ENCODE measurements at places on chromosomes 4 and X.

- no peak for DNase-seq
Measured at GRCh38 chr4:142850478-142850877, 4.4 kb upstream of the INPP4B start.

GRCh38 chr4:97396097-97396496 lies 747.2 kb downstream of the STPG2 start:
- no peak for DNase-seq

DNA sequence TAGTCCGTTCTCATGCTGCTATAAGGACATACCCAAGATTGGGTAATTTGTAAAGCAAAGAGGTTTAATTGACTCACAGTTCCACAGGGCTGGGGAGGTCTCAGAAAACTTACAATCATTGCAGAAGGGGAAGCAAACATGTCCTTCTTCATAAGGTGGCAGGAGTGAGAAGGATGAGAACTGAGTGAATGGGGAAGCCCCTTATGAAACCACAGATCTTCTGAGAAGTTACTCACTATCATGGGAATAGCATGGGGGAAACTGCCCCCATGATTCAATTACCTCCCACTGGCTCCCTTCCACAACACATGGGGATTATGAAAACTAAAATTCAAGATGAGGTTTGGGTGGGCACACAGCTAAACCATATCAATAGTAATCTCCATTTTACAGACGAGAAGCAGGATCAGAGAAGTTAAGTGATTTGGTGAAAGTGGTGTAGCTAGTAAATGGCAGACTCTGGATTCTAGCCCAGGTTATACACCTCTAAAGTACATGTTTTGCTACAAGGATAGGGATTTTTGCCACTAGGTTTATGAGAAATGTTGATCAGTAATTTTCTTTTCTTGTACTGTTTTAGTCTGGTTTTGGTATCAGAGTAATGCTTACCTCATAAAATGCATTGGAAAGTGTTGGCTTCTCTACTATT lies 47.3 kb upstream of the C1GALT1C1 start:
- DNase-seq, result no peak

GRCh38 chr4:105971036-105971435 lies 75.8 kb downstream of the NPNT start:
- DNase-seq, result no peak

- DNase-seq, result no peak
Measured at GRCh38 chr4:88623097-88623496, 30.8 kb downstream of the HERC3 start.

GRCh38 chr4:149345424-149345823 lies 470.2 kb downstream of the IQCM start:
- DNase-seq, result no peak

DNA sequence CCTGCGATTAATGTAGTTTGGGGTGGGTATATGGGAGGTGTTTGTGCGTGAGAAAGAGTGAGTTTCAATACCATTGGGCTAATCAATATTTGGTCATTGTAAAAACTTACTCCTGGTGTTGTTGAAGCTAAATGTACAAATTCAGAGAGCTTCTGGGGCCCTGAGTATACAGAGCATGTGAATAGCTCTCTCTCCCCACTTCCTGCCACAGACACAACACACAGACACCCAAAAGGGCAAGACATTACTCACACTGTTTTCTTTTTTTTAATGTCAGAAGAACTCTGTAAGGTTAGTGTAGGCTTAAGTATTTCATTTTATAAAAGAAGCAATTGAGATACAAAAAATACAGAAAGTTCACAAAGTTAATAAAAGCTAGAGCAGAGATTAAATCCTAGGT lies 151.3 kb upstream of the KCNIP4 start:
- no peak for DNase-seq

- DNase-seq, result no peak
Measured at GRCh38 chr4:127604949-127605709, 27.6 kb upstream of the INTU start.

DNA sequence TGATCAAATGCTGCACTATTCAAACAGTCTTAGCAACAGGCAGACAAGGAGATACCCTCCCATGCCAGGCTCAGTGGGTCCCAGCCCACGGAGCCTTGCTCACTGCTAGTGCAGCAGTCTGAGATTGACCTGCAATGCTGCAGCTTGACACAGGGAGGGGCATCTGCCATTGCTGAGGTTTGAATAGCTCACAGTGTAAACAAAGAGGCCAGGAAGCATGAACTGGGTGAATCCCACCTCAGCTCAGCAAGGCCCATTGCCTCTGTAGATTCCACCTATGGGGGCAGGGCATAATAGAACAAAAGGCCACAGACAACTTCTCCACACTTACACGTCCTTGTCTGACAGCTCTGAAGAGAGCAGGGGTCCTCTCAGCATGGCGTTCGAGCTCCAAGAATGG lies 26.6 kb upstream of the ZXDB start:
- no peak for DNase-seq

DNA sequence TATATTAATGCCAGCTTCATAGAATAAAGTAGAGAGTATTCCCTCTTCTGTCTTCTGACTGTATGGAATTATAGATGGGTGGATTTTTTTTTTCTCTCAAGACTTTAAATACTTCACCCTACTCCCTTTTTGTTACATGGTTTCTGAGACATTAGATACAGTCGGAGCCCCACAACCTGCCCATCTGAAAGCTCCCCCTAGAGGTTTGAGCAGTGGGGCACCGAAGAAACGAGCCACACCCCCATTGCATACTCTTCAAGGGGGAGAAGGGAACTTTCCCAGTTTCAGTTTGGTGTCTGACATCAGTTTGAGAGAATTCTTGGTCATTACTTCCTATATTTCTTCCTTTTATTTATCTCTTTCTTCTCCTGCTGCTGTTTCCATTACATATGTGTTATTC lies 437.6 kb upstream of the AGA start:
- no peak for DNase-seq

DNA sequence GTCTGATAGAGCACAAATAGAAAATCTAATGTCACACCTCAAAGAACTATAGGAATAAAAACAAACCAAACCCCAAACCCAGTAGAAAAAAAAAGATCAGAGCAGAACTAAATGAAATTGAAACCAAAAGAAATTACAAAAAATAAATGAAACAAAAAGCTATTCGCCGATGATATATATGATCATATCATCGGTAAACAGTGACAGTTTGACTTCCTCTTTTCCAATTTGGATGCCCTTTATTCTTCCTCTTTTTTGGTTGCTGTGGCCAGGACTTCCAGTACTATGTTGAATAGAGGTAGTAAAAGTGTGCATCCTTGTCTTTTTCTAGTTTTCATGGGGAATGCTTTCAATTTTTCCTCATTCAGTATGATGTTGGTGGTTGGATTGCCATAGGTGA lies 215.3 kb upstream of the AR start:
- DNase-seq, result no peak

DNA sequence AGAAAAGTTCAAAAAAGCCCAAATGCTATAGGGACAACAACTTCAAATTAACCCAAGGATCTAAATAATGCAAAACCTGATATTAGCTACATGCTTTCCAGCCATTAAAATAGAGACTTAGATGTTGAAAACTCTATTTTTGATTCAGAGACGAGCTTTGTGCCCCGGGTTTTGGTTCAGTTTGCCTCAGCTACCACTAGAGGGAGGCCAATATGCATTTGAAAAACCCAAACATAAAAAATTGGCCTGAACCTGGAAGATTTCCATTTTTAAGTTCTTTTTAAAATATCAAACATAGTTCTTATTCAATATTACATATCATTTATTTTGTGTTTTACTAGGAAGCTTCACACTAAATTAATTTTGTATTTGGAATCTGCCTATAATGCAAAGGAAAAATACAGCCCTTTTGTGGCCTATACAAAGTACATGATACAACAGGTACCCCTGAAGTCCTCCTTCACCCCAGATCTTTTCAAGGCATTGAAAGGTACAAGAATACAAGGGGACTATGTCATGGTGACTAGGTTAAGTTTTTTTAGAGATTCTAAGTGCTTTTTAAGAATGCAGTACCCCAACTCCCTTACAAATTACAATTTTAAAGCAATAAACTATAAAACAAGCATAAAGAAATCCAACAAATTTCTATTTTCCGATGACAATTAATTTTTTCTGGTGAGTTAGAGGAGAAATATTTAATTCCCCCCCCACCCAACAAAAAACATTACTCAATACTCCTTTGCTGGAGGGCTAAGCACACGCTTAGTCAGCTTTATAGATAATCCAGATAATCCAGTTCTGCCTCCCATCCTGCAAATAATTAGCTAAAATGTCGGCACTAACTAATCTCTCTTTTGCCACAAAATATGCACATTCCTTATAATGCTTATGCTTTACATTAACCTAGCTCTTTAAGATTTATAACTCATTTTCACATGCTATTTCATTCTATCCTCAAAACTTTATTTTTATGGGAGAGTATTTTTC lies 97.7 kb upstream of the PTPN13 start:
- DNase-seq, result no peak

- no peak for DNase-seq
Measured at GRCh38 chr4:147479786-147480185, 1.1 kb upstream of the EDNRA start.

DNA sequence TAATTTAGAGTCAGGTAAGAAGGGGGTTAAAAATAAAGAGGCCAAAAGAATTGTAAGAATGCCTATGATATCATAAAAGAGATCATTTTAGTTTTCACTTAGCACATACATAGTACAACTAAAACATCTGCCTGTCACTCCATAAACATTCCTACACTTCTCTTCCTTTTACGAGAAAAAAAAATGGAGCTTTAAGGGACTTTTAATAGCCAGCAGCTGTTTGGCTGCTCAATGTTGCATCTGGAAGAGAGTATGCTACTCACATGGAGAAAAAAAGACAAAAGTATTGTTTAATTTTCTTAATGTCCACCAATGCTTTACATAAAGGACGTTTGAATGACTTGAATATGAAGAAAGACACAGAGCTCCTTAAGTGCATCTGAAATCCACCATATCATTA lies 48.7 kb upstream of the TNIP3 start:
- no peak for DNase-seq

- DNase-seq, result no peak
Measured at GRCh38 chr4:117400039-117400835, 314.9 kb upstream of the TRAM1L1 start.

DNA sequence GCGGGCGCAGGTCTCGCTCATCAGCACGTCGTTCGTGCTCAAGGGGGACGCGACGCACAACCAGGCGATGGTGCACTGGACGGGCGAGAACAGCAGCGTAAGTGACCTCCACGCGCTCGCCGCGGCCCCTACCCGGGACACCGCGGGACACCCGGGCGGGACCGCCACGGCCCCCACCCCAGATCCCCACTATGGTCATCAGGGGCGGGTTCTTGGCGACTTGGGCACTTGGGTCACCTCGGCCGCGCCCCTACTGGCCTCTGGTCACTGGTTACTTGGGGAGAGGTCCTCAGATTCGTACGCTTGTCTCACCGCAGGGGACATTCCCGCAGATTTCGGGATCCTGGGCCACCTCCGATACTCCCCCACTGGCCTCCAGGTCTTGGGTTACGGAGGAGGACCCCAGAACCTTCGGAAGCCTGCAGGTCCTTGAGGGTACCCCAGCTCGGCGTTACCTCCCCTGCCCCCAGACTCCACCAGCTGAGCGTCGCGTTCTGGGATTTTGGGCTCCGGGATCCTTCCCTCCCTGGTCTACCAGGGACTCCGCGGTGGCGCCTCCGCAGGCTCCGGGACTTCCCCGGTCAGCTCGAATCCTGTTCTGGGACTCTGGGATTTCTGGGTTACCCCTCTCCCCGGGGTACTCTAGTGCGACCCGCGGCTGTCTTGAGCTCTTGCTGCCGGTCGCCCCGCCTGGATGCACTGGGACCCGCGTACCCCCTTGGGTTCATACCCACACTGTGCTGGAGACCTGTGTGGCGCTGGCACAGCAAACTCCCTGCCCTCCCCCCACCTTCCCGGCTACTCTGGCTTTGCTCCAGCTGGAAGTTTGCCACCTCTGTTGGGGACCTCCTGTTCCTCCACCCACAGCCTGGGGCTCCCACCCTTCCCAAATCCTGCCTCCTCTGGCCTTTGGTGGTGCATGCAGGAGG lies 956 bp downstream of the SORCS2 start:
- DNase-seq, result no peak

GRCh38 chrX:97405031-97405660 lies 521.4 kb downstream of the RPA4 start:
- no peak for DNase-seq

- DNase-seq, result no peak
Measured at GRCh38 chrX:71514367-71515037, 18.4 kb upstream of the OGT start.

DNA sequence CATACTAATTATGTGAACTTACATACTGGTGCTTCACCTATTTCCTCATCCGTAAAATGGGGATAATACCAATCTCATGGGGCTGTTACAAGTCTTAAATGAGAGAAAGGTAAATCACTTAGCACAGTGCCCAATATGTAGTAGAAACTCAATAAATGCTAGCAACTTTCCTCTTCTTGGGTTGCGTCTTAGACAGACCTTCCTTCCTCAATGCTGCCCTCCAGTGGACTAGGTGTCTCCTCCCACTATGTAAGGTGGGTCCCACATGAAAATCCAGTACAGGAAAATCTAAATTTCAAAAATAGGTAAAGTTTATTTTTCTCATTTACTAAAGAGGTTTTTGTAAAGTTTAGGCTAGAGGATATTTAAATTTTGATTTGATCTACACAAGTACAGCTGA lies 20.6 kb downstream of the ZDHHC9 start:
- peak; percentile 4 for DNase-seq

DNA sequence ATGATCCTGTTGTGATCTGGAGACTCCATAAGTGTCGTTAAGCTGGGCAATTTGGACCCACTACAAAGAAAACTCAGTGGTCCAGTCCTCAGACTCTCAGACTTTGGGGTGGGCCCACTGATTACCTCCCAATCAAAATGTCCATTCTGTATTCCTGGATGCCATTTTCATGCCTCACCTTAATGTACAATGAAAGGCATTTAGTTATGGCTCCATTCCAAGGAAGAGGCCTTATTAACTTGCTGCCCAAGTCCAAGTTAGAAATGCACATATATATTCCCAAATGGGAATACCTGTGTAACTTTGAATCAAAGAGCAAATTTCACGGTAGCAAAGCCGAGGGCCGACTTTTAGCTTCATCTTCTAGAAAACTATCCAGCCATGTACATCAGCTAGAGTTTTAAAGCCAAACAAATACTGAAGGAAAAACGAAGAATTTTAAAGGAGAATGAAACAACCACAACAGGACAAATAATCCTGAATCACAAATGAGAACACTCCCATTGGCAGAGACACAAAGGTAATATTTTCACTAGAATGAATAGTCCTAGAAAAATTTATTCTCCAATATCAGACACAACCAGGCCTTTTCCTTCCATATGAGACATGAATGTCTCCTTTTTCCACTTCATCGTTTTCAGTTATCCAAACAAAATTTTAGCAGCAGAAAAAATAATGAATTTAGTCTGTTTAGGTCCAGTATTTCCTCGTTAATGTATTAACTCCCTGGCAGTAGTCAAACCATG lies 63.7 kb upstream of the HHIP start:
- no peak for DNase-seq

- DNase-seq, result no peak
Measured at GRCh38 chr4:184583738-184584502, 65.3 kb downstream of the CASP3 start.

- no peak for DNase-seq
Measured at GRCh38 chr4:44326741-44327140, 121.9 kb downstream of the KCTD8 start.
